Inflammatory macrophage (primary cell): ENCODE measurements at places on chromosomes 7 and 10.

GRCh38 chr10:49827297-49827696, 65.2 kb upstream of the OGDHL start:
- DNase-seq = peak; percentile 29

GRCh38 chr10:43218951-43219837, 47.7 kb downstream of the RASGEF1A start:
- no peak for DNase-seq

DNA sequence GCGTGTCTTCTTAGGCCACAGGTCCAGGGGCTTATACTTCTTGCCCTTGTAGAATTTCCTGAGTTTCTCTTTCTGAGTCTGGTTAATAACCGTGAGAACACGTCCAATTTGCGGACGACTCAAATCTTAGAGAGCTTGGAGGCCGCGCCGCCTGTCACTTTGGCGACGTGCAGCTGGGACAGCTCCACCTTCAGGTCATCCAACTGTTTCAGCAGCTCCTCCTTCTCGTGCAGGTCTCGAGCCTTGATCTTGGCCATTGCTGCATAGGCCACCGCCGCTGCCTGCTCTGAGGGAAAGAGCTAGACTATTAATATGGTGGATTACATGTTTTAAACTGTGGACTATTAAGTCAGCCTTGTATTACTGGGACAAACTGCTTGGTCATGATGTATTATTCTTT, 26.9 kb downstream of the EVX1 start:
- no peak for DNase-seq

- no peak for DNase-seq
These were observed 82.1 kb downstream of the GRID1 start for GRCh38 chr10:86284355-86285105.

DNA sequence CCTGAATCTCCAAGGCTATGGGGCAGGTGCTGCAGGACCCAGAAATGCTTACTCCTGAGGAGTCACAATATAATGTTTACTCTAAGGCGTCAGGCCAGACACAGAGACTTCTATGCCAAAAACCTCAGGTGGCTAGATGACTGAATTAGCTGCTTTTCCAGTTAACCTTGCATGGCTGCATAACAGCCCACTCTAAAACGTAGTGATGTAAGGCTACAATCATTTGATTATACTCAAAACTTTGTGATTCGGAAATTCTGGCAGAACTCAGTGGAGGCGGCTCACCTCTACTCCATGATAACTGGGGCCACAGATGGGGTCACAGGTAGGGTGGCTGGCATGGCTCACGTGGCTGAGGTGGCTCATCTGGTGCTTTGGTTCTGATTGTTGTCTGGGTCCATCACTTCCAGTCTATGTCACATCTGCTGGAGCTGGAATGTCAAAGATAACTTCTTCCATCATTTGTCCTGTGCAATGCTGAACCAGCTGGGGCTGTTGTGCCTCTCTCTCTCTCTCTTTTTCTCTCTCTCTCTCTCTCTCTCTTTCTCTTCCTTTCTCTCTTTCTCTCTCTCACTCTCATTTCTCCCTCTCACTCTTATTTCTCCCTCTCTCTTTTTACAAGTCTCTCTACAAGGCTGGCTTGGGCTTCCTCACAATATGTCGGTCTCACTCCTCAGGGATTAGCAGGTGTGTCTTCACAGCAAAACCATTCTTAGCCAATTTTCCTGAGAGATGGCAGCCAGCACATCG, 11.8 kb downstream of the TMEM72 start:
- DNase-seq = no peak

DNA sequence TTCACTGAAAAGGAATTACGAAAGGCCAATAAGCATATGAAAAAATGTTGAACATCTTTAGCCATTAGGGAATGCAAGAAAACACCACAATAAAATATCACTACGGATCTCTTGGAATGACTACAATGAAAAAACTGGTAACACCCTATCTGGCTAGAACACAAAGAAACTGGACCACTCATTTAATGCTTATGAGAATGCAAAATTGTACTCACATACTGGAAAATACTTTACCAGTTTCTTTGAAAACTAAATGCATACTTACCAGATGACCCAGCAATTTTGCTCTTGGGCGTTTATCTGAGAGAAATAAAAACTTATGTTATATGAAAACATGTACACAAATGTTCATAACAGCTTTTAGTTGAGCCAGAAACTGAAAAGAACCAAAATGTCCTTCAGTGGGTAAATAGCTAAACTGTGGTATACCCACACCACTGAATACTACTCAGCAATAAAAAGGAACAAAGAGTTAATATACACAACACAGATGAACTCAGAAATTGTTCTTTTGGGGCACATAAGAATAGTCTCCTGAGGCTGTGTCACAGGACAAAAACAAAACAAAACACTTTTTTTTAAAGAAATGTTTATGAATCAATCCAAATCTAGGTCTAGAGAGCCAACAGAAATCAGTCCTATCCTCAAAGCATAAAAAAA, 23.5 kb downstream of the CNOT4 start:
- DNase-seq = no peak

- DNase-seq = no peak
These were observed at the start of gene CDC14C for GRCh38 chr7:48924433-48924832. TSS of gene CDC14C (plus strand) at chr7:48924547. CDS start at chr7:48924673, 126 bp downstream.

DNA sequence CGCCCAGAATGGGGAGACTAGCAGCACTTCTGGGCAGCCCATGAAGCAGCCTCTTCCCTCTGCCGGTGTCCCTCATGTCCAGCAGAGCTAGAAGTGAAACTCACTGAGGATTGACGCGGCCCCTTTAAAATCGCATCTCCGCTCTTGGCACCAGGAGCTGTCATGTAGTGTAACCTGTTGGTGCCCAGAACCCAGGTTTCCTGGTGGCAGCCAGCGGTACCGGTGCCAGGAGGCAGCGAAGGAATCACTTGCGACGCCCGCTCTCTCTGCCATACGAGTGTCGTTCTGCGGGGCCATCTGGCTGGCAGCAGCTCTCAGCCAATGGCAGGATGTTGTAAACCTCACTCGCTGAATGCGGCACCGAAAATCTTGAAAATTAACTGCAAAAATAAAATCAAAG, 82.7 kb downstream of the CUX1 start:
- DNase-seq = no peak

GRCh38 chr7:134919240-134919641, 67.1 kb upstream of the AGBL3 start:
- no peak for DNase-seq

GRCh38 chr10:86300931-86301830, 65.4 kb downstream of the GRID1 start:
- no peak for DNase-seq

DNA sequence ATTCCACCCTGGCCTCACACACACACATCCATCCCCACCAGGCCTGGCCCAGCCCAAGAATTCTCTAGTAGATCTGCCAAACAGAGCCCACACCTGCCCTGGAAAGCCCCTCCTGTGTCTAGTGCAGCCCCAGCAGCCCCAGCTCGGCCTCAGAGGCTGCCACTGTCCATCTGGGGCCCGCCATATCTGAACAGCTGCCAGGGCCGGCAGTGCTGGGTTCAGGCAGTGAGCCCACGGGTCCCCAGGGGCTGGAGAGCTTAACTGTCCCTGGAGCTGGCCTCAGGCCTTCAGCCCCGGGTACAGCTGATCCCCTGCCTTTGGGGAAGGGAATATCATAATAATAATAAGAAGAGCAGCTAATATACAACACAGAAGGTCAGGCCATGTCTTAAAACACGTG, 574 bp downstream of the MYL10 start:
- no peak for DNase-seq

DNA sequence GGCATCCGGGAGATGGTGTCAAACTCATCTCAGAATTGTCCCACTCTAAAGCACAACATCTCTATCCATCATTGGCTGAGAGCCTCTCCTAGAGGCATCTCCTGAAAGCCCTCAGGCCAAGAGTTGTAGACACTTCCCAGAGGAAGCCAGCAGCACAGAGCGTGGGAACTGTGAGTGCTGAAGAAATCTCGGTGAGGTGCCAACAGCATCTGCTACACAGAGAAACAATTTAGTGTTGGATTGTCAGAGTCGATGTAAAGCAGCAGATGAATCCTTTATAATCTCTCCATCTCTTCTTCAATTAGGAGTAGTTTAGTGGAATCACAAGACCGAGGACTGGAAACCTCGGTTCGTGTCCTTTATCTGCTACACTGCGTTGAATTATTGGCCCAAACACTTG, 172.2 kb downstream of the C7orf25 start:
- no peak for DNase-seq

GRCh38 chr7:2317556-2318293, 3.5 kb upstream of the SNX8 start:
- no peak for DNase-seq

DNA sequence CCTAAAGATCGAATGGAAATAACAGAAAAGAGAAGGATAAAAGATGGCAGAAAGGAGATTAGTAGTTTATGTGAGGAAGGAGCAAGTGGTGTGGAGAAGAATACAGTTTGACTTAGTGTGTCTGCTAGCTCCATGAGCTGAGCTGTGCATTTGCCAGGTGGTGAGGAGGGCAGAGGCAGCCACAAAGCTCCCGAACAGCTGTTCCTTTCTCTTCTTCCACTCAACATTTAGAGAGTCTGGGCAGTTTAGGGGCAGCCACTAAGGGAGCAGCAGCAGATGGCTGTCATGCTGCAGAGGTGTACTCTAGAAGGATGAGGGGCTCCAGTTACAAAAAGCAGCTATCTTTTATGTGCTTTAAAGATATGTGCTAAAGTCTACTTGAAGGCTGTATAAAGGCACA, 674.4 kb downstream of the GRM8 start:
- no peak for DNase-seq

DNA sequence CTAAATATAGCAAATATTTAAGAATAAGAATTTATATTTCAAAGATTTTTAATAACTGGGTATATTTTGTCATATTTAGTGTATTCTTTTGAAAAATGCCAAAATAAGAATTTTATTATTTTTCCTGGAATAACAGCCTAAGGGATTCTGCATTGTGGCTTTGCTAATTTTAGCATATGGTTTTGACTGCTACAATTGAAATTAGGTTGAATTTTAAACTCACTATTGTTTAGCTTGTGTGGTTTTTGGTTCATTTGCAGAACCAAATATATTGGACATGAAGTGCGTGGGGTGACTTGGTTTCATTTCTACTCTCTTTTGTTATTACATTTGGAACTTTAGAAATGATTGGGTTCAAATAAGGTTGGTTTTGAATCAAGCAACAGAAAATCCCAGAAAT, 35.5 kb downstream of the ZNF273 start:
- DNase-seq = no peak

DNA sequence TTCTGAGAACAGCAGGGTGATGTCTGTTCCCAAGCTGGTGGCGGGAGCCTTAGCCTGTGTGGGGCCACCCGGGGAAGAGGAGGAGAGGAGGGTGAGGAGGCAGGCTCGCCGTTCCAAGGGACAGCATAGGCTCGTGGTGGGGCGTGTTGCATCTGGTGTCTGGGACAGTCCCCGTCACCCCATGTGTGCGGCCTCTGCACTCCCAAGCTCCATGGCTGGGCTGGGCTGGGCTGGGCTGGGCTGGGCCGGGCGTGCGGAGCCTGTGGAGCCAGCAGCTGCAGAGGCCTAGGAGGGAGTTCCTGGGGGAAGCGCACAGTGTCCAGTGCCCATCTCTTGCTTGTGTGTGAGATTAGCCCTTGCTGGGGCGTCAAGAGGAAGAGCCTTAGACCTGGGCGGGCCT, 20.9 kb upstream of the TTYH3 start:
- DNase-seq = no peak

GRCh38 chr7:7554021-7554432, 12.7 kb upstream of the MIOS start:
- DNase-seq = no peak

- DNase-seq = no peak
These were observed 185.6 kb upstream of the LRGUK start for GRCh38 chr7:133941496-133941895.

GRCh38 chr7:139671967-139672366, 105.8 kb downstream of the HIPK2 start:
- no peak for DNase-seq

DNA sequence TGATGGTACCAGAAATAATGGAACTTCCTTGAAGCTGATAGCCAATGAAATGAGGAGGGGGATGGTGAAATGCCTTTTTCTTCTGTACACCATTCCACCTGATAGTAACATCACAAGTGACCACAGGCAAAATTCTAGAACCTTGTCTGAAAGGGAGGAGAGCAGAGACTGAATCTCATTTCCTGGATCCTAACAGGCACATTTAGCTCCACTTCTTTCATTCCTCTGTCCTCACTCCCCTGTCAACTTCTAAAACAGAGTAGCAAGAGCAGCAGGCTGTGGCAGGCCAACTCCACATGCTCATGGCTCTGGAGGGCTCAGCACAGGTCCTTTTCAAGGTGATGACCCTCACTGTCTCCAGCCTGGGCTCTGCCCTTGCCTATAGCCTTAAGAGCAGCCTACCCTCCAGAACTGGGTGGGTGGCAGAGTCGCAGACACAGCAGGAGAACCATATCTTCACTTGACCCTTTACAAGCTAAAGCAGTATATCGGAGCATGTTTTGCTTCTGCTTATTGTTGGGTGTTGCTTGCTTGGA, at the start of gene LRRC18:
Gene LRRC18 (minus strand): TSS at position 51 of the 536 bp plus-strand sequence. CDS start 25,685 bp downstream, outside the sequence.
- no peak for DNase-seq

GRCh38 chr7:3206101-3206500, 95.0 kb upstream of the SDK1 start:
- no peak for DNase-seq

GRCh38 chr10:104665174-104665573, 24.1 kb downstream of the SORCS3 start:
- DNase-seq = no peak

DNA sequence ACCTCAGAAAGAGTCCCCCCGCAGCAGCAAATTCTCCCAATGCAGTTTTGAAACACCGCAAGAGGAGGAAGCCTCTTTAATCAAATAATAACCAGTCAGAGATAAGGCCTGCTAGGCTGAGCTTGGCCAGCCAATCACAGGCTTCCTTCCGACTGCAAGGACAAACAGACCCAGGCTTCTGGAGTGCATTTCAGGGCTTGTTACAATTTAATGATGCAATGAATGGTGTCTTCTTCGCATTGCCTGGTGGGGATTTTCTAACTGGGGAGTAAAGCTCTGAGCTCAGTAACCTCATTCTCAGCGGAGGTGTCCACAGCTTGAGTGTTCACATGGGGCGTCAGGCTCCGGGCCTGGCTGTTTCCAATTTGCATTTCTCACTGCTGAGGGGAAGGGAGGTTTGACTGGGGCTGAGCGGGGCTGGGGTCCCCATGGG, 31.8 kb upstream of the GPAM start:
- DNase-seq = no peak

- no peak for DNase-seq
These were observed 115.0 kb downstream of the EGFR start for GRCh38 chr7:55133630-55134358.

GRCh38 chr7:153188630-153189029, 429.1 kb downstream of the ACTR3B start:
- DNase-seq = no peak

DNA sequence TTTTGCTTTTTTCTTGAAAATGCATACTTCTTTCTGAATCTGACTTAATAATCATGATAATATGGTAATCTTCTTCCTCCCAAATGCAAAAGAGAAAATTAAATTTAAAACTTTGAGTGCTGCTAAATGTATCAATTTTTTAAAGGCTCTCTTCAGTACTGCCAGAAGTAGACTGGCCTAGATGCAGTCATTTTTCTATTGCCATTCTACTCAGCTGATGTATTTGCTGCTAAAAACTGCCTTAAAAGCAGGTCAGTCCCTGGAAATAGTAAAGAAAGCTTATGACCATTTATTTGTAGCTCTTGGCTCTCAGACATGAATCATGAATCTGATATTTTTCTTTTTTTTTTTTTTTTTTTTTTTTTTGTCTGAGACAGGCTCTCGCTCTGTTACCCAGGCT, 28.5 kb downstream of the NAPEPLD start:
- DNase-seq = no peak
